SJCRH30 (cell line): ENCODE measurements at places on chromosomes 5 and 9. TPM values are rescaled to one million over a fixed set of nuclear protein-coding genes. Genes with fewer than 3 reads are reported as not detected.

DNA sequence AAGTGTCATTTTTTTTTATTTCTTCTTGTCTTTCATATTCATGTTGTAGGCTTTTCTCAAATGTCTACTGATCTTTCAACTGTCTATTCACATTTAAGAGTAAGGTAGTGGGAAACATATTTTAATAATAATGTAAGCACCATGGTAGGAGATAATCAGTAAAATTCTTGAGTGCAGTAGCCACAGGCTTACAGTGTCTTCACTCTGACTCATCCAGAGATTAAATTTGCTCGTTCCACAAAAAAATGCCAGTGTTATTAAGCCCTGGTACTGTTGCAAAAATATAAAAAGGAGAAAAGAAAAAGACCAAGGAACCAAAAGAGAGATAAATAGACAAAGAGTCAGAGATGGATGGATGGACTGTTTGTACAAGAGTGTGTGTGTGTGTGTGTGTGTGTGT lies 43.0 kb downstream of the PARP8 start:
- no peak overlapping the region for H3K4me3 ChIP-seq
- H3K4me1 ChIP-seq: no peaks in the 10 kb centered on the region

ADRA1B gene
- total RNA-seq: not detected in 2 replicates

DNA sequence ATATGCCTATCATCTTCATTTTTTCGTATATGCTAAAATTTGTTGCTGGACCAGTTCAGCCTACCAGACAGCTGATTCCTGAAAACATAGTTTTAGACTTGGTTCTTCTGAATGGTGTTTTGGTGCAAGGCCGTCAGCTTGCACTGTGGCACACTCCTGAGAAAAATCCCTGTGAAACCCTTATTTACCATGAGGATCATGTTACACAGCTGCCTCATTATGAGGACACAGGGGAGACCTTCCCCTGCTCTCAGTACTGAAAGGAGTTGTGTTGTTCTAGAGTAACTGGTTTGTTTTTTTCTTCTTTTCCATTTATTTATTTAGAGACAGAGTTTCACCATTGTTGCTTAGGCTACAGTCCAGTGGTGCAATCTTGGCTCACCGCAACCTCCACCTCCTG lies 37.6 kb downstream of the MAST4 start:
- no peak overlapping the region for H3K27ac ChIP-seq
- H3K27me3 ChIP-seq: no peaks in the 10 kb centered on the region
- no peak overlapping the region for H3K4me3 ChIP-seq
- peak; percentile 19 for DNase-seq
- no peaks in the 10 kb centered on the region for H3K36me3 ChIP-seq
- H3K4me1 ChIP-seq: no peaks in the 10 kb centered on the region

- no peak overlapping the region for H3K27ac ChIP-seq
- DNase-seq: no peak
- no peaks in the 10 kb centered on the region for H3K27me3 ChIP-seq
- H3K36me3 ChIP-seq: no peaks in the 10 kb centered on the region
Measured at GRCh38 chr5:36029914-36030313, 36.8 kb downstream of the UGT3A2 start.
